H7 (cell line): ENCODE measurements at places on chromosomes 3 and 15.

- peak; percentile 9 for DNase-seq
These were observed 786.4 kb downstream of the MCTP2 start for GRCh38 chr15:95017666-95018328.

- DNase-seq: peak; percentile 82
These were observed 16.4 kb downstream of the FAM107A start for GRCh38 chr3:58560771-58561311.

DNA sequence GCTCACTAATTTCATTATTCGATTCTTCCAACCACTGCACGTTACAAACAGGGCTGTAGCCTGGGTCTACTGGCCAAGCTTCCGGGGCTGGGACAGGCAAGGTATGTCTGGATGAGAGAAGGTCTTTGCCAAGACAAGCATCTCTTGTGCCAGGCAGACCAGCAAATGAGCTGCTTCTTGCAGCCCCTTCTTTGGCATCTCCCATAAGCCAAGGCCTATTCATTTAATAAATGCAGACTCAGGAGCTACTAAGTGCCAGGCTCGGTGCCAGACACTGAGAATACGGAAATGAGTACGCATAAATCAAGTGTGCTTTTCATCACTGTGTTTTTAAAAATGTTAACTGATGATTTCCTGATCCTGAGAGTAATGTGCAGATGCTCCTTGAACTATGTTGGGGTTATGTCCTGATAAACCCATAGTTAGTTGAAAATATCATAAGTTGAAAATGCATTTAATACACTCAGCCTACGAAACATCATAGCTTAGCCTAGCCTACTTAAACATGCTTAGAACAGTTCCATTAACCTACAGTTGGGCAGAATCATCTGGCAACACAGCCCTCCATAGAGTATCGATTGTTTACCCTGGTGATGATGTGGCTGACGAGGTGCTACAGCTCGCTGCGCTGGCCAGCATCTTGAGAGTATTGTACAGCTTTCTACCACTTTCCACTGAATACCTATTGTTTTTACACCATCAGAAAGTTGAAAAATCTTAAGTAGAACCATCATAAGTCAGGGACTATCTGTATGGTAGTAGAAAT lies 135.0 kb upstream of the CTDSPL start:
- no peak for DNase-seq

DNA sequence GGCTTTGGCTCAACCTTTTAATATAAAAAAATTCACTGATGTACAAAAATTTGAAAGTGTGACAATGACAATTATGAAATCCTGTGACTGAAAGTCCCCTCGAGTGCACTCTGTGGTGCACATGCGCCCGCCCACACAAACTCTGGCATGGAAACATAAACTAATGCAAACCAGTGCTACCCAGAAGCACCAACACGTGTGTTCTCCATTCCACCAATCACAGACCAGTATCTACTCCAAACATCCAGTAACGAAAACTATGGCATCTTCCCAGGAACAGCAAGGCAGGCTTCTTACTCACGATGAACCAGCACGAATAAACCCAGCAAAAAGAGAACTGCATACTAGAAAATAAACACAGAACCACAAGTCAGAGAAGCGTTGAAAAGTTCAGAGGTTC lies 11.7 kb upstream of the NMB start:
- no peak for DNase-seq

- no peak for DNase-seq
These were observed 699.6 kb downstream of the FHIT start for GRCh38 chr3:60551455-60552209.

DNA sequence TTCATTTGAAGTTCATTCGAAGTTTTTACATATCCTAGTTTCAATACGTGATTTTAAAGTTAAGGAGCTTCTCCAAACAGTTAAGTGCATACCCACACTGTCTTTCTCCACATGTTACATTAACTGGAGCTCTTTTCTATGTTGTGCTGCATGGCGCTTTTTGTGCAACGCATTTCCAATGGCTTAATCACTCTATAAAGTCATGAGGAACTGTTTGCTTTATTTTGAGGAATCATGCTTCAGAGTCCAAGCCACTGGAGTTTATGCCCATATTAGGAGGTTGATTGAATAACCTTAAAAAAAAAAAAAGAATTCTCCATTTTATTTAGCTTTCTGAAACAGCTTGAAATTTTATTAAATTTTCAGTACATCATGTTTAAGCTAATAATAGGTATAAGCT lies 109.4 kb upstream of the MBNL1 start:
- no peak for DNase-seq

DNA sequence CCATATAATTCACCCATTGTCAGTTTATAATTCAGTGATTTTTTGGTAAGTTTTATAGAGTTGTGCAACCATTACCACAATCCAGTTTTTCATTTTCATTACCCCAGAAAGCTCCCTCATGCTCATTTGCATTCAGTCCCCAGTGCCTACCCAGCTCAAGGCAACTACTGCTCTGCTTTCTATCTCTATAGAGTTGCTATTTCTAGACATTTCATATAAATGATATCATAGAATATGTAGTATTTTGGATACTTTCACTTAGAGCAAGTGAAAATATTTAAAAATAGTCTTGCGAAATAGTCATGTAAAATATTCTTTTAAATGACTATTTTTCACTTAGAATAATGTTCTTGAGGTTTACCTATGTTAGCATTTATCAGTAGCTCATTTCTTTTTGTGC lies 42.1 kb downstream of the ZNF654 start:
- no peak for DNase-seq

DNA sequence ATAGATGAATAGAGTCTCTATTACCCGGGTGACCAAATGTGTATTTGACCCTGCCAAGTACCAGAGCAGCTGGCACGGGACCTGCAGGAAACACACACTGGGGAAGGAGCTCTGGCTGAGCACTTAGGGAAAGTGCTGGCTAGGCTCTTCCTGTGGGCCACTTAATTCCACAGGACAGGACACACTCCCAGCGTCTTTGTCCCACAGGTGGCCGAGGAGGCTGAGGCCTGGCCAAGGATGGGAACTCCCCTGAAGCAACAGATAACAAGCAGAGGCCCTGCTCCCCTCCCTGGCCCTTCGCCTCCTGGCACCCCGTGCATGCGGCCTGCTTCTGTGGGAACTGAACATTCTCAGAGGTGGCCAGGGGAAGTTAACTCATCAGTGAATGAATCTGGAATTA lies 180.8 kb downstream of the ATP10A start:
- DNase-seq: no peak

- peak; percentile 65 for DNase-seq
These were observed 16.0 kb upstream of the CCNL1 start for GRCh38 chr3:157175691-157176507.

- peak; percentile 18 for DNase-seq
These were observed 61.1 kb upstream of the GPD1L start for GRCh38 chr3:32045091-32045915.

GRCh38 chr15:20356444-20356910 lies 185.1 kb downstream of the GOLGA6L6 start:
- peak; percentile 77 for DNase-seq

- DNase-seq: no peak
These were observed 7.7 kb downstream of the FILIP1L start for GRCh38 chr3:100106531-100107141.

- no peak for DNase-seq
These were observed 11.5 kb upstream of the SPINK8 start for GRCh38 chr3:48344867-48345507.

DNA sequence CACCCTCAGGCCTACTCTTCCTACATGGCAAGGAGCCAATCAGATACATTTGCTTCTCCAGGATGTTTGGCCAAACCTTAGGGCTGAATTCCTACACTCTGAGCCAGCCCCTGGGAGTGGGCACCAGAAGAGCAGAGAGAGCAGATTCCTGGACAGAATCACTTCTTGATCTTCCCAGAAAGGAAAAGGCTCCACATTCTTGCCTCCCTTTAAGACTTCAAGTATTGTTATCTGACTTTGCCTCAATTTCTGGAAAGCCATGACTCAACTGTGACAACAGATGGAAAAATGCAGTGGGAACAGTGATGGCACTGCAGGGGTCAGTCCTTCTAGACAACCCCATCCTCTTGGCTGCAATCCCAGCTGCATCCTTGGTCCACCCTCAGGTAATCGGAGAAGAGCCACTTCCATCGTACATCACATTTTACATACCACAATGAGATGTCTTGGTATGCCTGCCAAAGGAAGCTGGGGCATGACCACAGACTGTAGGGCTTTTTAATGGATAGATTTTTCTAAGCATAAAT lies 21.0 kb downstream of the SLCO2A1 start:
- DNase-seq: no peak

DNA sequence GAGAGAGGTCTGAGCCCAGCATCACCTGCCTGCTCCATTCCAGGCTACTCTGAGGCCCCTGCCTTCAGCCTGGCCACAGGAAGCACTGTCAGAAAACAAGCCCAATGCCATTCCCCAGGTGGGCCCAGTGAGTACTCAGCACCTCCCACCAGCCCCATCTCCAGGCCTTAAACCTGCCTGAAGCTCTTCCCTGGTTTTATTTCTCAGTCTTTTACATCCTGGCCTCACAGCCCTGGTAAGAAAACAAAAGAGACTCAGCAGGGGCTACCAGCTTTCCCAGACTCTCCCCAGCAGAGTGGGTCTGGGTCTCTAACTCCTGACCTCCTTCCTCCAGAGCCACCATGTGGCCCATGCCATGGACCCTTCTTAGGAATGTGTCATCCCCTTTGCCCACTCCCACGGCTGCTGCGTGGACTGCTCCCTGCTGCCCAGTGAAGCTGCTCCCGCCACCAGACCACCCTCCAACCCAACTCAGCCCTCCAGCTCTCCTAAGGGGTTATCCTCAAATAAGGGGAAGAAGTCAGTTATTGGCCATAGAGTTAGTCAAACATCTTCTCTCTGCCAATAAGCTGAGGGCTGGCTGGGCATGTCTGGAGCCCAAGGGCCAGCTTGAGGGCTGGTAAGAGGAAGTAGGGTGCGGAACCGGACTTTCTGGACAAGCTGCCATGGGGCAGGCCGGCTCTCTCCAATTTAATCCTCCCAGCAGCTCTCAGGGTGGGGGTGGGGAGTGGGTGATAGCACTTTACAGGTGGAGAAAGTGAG lies 116.7 kb upstream of the LINGO1 start:
- DNase-seq: peak; percentile 89

DNA sequence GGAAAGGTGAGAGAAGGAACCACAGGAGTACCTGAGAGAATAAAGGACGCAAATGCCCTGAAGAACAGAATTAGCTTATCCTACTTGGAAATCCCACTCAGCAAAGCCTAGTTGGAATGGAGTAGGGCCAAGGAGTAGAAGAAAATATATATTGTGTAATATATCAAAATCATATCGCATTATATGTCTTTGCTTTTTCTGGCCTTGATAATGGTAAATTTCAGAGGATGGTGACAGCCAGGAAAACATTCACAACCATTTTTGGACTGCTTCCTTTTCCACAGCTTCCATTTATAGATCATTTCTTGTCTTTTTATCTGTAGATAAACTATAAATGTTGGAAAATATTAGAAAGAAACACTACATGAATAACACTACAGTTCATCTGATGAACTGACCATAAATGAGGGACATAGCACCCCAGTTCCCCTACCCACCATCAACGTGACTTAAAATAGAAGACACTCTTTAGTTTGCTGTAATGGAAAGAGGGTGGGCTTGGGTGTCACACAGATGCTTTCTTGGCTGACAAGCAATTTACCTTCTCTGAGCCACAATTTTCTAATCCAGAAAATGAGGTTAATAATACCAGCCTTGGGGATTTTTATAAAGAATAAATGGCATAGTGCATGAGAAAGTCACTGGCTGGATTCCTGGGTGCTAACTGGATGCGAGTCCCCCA lies 569.6 kb downstream of the NTRK3 start:
- DNase-seq: no peak

- no peak for DNase-seq
These were observed 876 bp upstream of the ZNF385D start for GRCh38 chr3:21751886-21752285.

DNA sequence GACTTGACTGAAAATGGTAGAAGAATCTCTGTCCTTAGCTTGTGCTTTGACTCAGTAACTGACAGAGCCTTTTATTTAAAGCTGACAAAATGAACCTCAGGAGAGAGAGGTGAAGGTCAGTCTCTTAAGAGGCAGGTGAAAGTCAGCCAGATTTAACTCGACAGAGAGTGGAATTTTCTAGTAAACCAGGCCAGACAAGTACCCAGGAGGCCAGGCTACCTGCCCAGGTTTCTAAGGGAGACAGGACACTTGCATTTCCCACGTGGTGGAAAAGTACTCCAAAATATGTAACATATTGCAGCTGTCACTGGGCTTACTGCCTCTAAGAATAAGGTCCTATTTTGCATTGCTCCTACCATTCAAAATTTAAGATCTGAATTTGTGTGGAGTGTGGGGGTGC lies 167.9 kb downstream of the FMN1 start:
- DNase-seq: no peak

DNA sequence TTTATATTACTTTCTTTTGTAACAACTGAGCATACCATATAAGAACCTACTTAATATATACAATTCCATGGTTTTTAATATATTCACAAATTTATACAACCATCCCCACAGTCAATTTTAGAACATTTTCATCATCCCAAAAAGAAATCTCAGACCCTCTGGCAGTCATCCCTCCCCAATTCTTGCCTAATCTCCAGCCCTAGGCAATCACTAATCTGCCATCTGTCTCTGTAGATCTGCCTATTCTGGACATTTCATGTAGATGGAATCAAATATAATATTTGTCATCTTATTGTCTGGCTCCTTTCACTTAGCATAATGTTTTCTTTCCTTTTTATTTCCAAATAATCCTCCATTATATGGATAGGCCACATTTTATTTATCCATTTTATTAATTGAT lies 92.5 kb downstream of the LARS2 start:
- no peak for DNase-seq

DNA sequence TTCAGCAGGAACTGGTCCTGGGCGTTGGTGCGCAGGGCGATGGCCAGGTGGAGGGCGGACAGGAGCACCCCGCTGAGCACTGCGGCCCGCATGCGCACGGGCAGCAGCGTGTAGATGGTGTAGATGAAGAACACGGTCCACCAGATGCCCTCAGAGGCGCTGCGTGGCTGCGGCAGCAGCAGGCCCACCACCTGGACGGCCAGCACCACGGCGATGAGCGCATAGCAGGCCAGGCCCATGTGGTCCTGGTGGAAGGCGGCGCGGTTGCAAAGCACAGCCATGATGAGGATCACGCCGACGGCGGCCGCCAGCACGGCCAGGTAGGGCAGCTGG lies 1.5 kb downstream of the ADCY5 start:
- no peak for DNase-seq

DNA sequence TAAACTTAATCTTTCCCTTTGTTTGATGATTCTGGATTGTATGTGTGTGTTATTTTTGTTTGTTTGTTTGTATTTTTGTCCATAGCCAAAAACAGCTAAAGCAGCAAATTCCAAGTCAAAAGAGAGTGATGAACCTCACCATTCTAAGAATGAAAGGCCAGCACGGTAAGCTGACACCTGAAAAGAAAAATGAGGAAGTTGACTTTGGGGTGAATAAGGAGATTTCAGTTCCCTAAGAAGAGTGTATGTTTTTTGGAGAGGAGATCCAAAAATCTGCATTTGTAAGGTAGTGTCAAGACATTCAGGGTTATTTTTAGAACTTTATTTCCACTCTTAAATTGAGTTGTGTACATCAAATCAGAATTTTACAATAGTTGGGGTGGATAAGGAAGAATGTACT lies 52.3 kb upstream of the UTS2B start:
- no peak for DNase-seq

GRCh38 chr3:130480736-130481135 lies 36.2 kb upstream of the COL6A6 start:
- DNase-seq: peak; percentile 37
